ENCODE measurements at places on chromosomes 2 and 18.

- no peak for DNase-seq
Observed at GRCh38 chr2:18009891-18010290, 131.4 kb downstream of the KCNS3 start.

DNA sequence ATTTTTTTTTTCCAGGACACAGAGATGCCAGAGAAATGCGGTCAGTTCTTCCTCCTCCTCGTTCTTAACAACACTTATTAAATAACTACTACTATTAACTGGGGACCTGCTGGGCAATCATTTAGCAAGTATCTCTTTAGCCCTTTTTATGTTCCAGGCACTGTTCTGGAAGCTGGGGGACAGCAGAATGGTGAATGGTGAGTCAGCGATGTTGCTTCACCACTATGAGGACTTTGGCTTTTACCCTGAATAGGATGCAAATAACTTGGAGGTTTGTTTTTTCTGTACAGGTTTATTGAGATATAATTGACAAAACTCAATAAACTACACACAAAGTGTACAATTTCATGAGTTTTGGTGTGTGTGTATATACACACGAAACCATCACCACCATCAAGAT is 179.9 kb upstream of the MSH6 start:
- no peak for DNase-seq

GRCh38 chr2:14189929-14190328 is 442.6 kb upstream of the LRATD1 start:
- DNase-seq = peak; percentile 43

DNA sequence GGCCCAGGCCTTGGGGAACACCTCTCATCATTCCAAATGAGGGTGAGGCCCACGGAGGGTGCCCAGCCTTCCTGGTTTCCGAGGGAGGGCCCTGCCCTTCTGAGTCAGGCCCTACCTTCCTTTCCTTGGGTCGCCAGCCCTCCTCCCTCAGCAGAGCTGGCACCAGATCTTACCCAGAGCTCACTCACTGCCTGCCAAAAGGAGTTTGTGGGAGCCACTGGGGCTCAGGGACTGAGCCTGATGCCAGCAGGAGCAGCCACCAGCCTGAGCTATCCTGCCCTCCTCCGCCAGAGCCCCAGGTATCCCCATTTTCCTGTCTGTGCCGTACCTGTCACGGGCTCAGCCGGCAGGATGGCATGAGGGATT is 64.1 kb downstream of the NRP2 start:
- DNase-seq = no peak

DNA sequence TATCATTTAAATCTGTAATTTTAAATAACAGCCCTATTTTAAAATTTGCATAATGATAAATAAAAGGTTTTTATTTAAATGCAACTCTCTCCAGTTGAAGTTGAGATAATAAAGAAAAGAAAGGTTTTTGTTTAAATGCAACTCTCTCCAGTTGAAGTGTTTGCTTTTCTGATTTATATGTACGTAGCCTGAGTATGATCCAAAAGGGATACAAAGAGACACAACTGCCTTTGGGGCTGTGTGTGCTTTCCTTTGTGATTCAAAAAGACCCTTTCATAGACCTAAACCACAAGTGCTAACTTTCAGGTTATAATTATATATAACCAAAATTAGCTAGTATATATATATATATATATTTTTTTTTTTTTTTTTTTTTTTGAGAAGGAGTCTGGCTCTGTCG is 76.2 kb upstream of the MFF start:
- no peak for DNase-seq
